ENCODE measurements at places on chromosomes 16 and 17. TPM values are rescaled to one million over a fixed set of nuclear protein-coding genes. Genes with fewer than 3 reads are reported as not detected.

- DNase-seq, result no peak
Measured at GRCh38 chr17:21353326-21354010, 22.7 kb upstream of the KCNJ12 start.

DNA sequence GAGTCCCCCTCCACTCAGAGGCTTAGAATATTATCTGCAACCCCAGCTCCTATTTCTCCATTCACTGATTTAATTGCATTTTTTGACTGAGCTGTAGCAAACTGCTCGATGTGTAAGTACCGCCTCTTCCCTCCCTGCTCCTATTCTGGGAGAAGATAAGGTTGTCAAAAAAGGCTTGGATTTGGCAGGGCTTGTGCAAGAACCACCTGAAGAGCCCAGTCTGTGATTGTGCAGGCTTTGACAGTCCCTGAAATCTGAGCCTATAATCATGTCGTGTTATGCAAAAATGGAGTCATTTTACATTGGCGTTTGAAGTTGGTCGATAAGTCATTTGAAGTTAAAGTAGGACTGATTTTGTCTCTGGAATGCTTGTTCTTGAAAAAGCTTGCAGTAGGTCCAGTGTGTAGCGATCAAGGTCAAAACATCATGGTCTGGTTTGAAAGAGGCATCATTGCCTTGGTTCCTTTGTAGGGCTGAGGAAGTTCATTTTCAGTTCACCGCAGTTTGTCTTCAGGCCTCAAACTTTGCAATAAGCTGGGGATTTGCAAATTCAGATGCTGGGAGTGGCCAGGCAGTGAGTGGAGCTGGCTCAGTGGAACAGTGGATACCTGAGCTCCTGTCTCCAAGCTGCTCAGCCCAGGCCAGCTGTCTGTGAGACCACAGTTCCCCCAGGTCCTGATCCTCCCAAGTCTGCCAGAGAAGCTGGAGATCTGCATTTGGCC lies 68.8 kb downstream of the KATNIP start:
- no peak for DNase-seq

The HS3ST3A1 gene
- 0.83 TPM for polyA plus RNA-seq

The RGS9 gene
- polyA plus RNA-seq, result 2.8 TPM

The DGKE gene
- polyA plus RNA-seq, result 6.2 TPM

- no peak for DNase-seq
Measured at GRCh38 chr17:4297351-4297750, 33.6 kb upstream of the ANKFY1 start.

The FA2H gene
- 0.22 TPM for polyA plus RNA-seq

GRCh38 chr17:79003661-79004411 lies 5.7 kb downstream of the CANT1 start:
- no peak for DNase-seq

GRCh38 chr16:81321039-81321438 lies 6.3 kb downstream of the GAN start:
- no peak for DNase-seq

- peak; percentile 76 for DNase-seq
Measured at GRCh38 chr17:50919321-50920040, 53.3 kb upstream of the TOB1 start.

DNA sequence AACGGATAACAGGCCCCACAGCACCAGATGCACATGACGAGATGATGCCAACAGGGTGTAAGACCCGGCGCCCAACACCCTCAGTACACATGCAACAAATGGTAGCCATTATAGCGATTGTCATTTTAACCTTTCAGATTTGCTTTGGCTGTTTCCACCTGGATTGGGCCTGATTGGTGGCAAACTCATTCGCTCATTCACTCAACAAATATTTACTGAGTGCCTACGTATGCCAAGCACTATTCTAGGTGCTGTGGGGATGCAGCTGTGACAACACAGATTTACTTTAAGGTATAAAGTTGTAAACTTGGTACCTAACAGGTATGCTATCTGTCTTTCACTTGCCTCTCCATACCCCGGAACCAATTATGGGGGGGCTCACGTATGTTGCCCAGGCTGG lies 66.8 kb downstream of the SRCIN1 start:
- DNase-seq, result no peak

The CD300LB gene
- polyA plus RNA-seq, result 0.23 TPM

DNA sequence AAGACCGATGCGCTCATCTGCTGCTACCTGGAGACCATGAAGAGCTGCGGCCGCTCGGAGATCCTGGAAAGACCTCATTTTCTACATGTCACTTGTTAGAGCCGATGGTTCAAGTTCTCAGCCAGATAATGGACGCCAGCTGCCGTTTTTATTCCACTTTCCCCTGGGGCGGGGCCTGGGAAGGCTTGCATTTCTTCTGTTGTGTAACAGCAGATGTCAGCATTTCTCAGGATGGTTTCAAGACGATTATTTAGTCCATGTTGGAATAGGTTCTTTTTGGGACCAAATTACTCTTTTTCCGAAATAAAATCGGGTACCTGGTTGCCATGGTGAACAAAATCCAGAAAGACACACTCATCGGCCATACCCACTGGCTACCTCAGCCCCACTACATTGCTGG lies 1418.3 kb downstream of the CDH11 start:
- no peak for DNase-seq

DNA sequence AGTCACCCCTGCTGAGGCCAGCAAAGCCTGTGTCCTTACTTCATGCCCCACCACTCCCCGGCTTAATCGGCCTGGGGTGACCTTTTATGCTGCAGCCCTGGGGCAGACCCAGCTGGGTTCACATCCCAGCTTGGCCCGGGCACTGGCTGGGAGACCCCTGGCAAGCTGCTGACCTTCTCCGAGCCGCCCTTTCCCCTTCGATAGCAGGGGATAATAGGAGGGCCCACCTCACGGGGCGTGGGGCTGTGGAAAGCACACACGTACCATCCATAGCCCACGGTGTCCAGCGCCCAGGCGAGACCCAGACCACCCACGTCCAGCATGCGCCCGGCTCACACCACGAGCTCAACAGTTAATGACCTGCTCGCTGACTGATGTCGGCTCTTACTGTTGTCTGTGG lies 26.8 kb downstream of the TBC1D16 start:
- no peak for DNase-seq

The RAB11FIP4 gene
- 0.93 TPM for polyA plus RNA-seq

DNA sequence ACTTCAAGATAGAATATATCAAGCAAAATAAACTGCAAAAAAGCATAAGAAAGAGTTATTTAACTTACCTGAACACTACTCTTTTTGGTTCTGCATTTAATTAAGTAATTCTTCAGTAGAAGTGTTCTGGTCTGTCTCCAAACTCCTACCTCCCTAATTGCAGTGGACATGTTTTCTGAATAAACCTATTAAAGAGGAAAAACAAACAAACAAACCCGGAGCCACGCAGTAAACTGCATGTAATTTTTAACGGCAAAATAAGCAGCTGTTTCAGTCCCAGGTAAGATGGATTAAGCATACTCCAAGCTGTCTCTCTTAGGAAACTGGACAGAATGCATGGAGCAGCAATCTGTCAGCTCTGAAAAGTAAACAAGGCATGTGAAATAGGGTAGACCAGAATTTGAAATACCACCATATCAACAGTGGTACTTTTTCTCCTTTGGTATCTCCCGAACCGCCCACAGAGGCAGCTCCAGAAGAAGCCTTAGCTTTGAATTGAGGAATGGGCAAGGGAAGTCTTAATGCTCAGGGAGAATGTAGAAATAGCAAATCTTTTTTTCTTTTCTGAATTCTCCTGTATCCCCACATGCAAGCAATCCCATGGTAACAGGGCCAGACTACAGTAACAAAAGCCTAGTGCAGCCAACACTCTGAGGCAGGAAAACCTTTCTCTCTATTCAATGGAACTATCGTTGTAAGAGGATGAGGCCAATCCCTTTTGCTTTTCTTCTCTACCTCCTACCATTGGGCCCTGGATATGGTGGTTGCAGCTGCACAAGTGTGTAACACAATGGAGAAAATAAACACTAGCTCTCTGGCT lies 12.5 kb downstream of the ABCA5 start:
- no peak for DNase-seq

DNA sequence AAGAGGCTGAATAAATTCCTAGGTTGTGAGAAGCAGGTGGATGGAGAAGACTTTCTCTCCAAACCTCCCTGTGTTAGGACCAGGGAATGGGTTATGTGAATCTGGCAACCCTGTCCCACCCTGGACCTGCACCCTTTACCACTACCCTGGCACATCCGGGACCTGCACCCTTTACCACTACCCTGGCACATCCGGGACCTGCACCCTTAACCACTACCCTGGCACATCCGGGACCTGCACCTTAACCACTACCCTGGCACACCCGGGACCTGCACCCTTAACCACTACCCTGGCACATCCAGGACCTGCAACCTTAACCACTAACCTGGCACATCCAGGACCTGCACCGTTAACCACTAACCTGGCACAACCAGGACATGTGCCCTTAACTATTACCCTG lies 207.0 kb upstream of the CACNG3 start:
- no peak for DNase-seq

DNA sequence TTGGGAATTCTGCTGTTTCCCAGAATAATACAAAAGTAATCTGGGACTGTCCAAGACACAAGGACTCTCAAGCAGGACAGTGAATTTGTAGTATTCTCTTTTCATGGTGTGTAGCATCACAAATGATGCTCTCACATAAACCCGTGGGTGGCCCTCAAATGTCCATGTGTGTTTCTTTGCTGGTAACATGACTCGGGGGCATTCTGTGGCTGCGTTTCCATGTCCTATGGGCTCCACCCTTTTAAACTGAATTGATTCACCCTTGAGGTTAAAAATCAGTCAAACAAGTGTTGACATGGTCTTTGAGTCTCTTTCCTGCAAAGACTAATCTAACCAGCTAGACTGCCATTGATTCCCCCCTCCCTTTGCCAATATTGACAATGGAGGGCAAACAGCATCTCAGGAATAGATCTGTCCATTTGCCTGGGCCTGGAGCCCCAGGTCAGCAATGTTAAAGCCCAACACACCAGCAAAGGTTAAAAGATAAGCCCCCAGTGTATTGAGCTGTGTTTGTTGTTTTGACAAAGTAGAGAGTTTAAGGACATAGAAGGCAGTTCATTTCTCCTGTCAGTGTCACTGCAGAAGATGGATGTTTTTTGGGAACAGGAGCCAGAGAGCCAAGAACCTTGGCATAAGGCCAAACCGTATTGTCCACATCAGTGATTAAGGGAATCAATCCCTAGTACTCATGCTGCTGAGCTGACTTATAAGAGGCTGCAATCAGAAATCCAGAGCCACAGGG lies 117.1 kb upstream of the COX10 start:
- no peak for DNase-seq

- no peak for DNase-seq
Measured at GRCh38 chr16:27232901-27233625, 29.7 kb downstream of the KDM8 start.

The C16orf46 gene
- polyA plus RNA-seq, result 0.56 TPM

The RNF167 gene
- 75.2 TPM for polyA plus RNA-seq

The TMEM114 gene
- polyA plus RNA-seq, result not detected

DNA sequence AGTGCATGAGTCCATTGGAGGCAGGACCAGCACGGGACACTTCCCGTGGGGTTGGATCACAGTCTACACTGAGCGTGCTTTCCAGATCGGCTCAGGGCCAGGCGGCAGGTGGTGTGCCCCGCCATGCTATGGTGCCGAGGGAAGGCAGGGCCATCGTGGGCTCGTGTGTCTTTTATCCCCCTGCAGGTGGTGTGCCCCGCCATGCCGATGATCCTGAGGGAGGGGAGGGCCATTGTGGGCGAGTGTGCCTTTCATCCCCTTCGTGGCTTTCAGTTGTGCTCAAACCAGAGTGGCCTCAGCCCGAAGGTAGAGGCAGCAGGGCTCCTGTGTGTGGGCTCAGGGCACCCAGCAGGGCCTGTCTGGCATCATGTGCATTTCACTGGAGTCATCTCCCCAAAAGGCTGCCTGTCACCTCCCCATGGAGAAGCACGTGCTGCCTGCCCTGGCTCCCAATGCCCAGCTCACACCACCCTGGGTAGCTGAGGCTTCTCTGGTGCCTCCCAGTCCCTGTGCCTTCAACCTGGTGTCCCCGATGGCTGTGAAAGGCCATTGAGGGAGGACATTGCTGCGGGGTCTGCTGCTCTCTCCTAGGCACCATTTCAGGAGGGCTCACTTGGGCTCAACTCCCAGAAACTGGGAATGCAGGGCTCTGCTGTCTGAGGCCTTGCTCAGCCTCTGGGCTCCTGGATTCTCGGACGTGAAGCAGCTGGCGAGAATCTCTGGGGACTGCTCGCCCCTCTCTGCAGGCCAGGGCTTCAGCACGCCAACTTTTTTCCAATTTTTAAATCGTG lies 207.6 kb downstream of the NPIPB11 start:
- DNase-seq, result no peak

DNA sequence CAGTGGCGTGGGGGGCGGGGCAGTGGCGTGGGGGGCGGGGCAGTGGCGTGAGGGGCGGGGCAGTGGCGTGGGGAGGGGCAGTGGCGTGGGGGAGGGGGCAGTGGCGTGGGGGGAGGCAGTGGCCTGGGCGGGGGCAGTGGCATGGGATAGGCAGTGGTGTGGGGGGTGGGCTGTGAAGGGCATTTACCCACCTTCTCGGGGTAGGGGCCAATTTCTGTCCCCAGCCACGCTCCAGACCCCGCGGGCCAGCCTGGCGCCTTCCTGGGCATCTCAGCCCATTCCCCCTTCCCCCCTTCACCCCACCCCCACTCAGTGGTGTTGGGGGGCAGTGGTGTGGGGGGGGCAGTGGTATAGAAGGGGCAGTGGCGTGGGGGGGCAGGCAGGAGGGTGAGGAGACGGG lies 92.7 kb downstream of the LITAF start:
- DNase-seq, result no peak

The TNFRSF12A gene
- 42.5 TPM for polyA plus RNA-seq

The ADAD2 gene
- polyA plus RNA-seq, result 1.4 TPM

DNA sequence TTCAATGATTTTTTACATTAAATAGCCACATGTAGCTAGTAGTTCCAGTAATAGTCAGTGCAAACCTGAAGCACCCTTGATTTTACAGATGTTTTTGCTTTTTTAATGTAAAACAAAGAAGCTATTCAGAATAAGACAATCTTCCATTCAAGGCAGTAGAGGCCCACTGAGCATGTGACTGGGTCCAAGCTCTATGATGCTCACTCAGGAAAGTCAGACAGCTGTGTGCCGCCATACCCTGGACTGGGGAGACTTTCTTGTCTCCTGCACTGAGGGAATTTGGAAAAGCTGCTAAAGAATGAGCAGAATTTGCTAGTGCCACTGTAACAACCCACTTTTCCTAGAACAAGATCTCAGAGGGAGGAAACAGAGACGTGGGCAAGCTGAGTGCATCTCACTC lies 11.5 kb downstream of the CENPN start:
- DNase-seq, result no peak

The NRN1L gene
- polyA plus RNA-seq, result 1.6 TPM

DNA sequence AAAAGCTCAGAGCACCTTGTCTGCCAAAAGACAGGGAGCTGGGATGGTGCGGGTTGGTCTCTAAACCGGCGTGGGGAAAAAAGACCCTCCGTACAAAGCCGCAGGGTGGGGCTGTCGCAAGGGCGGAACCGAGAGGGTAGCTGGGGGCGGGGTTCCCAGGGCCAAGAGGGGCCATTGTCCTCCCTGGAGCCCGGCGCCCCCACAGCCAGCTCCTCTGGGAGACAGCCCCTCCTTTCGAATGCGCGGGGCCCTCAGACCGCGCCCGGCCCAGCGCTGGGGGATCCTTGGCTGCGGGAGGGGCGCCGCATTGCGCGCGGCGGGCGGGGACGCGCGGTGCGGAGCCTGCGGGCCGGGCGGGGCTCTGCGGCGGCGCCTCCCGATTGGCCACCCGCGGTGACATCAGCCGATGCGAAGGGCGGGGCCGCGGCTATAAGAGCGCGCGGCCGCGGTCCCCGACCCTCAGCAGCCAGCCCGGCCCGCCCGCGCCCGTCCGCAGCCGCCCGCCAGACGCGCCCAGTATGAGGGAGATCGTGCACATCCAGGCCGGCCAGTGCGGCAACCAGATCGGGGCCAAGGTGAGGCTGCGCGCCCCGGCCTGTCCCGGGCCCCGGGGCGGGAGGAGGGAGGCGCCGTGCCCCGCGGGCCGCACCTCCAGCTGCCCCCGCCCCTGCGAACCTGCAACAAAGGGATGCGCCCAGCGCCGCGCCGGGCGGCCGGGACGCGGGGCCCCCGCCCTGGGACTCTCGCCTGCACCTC lies at the start of gene TUBB3:
TSS of gene TUBB3 (plus strand) at position 459 of the 756 bp plus-strand sequence. CDS start at position 519, 60 bp downstream.
- peak; percentile 64 for DNase-seq
